ENCODE measurements at places on chromosomes 11 and 22.

DNA sequence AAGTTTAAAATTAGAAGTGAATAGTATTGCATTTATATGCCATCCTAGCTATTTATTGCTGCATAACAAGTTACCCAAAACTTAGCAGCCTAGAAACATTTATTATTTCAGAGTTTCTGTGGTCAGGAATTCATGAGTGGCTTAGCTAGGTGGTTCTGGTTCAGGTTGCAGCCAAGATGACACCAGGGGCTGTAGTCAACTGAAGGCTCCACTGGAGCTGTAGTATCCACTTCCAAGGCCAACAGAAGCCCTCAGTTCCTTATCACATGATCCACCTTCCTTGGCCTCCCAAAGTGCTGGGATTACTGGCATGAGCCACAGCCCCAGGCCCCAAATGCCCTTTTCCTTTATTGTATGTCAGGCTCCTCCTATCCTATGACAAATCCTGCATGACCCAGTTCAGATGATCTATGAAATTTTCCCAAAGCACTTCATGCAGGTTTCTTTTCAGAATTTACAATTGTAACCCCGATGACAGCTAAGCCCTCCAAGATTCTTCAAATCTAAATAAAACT, 6.1 kb upstream of the ALG8 start:
- DNase-seq = no peak

DNA sequence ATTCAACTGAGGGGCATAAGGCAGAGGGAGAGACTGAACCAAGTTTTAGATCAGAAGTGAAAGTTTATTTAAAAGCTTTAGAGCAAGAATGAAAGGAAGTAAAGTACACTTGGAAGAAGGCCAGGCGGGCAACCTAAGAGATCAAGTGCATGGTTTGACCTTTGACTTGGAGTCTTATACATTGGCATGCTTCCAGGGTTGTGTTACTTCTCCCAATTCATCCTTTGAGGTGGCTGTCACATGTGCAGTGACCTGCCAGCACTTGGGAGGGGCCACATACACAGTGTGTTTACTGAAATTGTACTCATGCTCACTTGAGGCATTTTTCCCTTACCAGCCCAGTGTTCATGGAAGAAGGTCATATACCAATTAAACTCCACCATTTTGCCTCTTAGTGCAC, 30.4 kb downstream of the CYP2R1 start:
- no peak for DNase-seq

- DNase-seq = no peak
These were observed 69.1 kb downstream of the ST3GAL4 start for GRCh38 chr11:126424471-126425039.

DNA sequence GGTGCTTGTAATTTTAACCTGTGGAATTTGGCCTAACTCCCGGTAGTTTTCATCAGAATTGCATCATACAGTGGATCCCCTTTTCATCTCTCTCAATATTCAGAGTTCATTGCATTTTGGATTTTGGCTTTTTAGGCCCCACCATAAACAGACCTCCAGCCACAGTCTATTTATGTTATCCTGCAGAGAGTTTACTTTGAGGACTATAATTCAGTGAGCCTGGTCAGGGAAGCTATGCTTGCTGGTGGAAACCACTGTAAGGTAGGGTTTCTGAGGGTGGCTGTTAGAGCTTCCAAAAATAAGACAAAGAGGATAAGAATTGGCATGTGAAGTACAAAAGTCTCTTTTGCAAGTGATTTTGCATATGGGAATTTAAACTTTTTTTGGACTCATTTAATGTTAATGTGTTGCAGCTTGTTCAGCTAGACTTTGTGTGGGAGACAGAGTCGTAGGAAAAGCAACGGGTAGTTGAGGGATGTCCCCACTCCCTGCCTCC, 34.8 kb upstream of the DDI1 start:
- DNase-seq = peak; percentile 59

GRCh38 chr11:2237457-2238238, 32.7 kb downstream of the ASCL2 start:
- DNase-seq = no peak

DNA sequence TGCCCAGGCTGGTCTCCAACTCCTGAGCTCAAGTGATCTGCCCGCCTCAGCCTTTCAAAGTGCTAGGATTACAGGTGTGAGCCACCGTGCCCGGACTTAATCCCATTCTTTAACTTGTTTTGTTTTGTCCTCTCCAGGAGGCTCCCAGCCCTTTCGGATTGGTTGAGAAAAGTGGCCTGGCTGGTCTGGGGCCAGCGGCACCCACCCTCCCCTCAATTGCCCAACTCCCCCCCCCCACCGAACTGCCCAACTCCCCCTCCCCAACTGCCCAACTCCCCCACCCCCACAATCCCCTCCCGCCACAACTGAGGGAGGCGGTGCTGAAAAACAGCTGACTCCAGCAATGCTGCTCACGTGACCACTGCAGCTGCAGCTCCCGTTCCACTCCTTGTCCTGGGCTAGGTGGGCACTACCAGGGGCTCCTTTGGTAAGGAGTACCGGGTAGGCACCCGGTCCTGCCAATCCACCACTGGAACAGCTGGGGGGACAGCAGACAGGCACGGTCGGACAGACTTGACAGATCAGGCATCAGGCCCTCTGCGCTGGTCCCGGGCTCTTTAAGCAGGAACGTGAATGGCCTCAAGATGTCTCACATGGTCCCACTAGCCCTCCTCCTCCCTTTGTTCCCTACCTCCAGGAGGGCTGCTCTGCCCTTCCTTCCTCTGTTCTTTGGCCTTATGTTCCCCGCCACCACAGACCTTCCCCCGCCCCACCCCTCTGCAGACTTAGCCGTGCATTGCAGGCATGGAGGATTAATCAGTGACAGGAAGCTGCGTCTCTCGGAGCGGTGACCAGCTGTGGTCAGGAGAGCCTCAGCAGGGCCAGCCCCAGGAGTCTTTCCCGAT, at the start of gene TCN2:
Gene TCN2 (plus strand): TSS at position 720 of the 845 bp plus-strand sequence. CDS start 158 bp downstream, outside the sequence.
- peak; percentile 84 for DNase-seq

GRCh38 chr11:55707029-55707428, 45.0 kb downstream of the OR4C6 start:
- DNase-seq = peak; percentile 36

- peak; percentile 32 for DNase-seq
These were observed 23.5 kb upstream of the TH start for GRCh38 chr11:2194877-2195755.

DNA sequence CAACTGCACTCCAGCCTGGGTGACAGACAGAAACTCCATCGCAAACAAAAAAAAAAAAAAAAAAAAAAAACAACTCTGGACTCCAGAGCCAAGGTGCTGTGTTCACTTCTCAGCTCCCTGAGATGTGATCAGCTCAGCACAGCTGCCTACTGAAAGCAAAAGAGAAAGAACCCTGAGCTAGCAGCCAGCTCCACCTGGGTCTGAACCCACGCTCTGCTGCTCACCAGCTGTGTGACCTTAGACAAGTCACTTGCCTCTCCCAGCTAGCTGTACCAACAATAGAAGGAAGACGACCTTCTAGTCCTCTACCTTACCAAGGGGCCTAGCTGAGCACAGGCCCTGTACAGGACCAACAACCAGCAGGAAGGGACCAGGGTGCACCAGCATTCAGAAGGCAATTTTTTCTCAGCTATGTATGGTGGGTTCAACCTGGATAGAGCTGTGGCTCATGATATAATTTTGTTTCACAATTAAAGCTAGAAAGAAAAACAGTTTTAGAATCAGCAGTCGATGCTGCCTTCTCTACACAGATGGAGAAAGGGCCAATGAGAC, 3.8 kb downstream of the DGCR2 start:
- DNase-seq = no peak

GRCh38 chr22:46684706-46685105, 53.3 kb downstream of the CERK start:
- no peak for DNase-seq

GRCh38 chr11:12516387-12517105, 139.2 kb downstream of the PARVA start:
- no peak for DNase-seq

- DNase-seq = no peak
These were observed 177.5 kb downstream of the CNTN5 start for GRCh38 chr11:99198215-99198614.

- peak; percentile 67 for DNase-seq
These were observed 44.5 kb downstream of the NECTIN1 start for GRCh38 chr11:119684361-119685110.

DNA sequence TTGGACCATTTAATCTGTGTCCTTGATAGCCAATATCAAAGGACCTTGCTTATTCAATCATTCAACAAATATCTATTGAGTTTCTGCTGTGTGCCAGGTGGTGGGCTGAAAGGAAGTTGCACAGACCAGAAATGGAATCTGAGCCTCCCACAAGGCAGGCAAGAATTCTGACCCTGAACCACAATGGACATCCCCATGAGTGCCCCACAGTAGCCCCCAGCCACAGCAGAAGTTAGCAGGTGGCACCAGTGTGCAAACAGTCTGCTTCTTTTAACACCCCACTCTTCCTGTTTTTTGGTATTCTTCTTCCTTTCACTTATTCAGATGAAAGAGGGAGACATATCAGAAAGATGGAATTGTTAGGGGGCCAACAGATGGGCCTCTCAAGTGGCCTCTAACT, 12.2 kb upstream of the SERPING1 start:
- no peak for DNase-seq

DNA sequence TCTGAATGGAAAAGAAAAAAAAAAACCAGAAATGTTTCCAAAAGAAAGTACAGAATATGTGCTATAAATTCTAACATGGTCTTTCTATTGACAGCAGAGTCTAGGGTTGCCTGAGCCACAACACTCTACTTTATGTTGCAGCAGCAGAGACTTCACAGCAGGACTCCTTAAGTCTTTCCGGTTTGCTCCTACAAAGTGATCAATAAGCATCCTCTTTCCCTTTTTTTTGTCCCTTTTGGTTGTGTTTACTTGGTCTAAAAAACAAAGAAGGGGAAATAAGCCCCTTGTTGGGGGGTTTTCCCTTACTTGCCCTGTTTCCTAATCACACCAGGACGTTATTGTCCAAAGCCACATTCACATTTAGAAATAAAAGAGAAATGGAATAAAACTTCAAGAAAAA, 163.1 kb upstream of the MPPED2 start:
- DNase-seq = no peak

- no peak for DNase-seq
These were observed 91.8 kb upstream of the UBASH3B start for GRCh38 chr11:122563761-122564160.

- DNase-seq = no peak
These were observed 28.5 kb upstream of the SMIM38 start for GRCh38 chr11:69127081-69127850.

DNA sequence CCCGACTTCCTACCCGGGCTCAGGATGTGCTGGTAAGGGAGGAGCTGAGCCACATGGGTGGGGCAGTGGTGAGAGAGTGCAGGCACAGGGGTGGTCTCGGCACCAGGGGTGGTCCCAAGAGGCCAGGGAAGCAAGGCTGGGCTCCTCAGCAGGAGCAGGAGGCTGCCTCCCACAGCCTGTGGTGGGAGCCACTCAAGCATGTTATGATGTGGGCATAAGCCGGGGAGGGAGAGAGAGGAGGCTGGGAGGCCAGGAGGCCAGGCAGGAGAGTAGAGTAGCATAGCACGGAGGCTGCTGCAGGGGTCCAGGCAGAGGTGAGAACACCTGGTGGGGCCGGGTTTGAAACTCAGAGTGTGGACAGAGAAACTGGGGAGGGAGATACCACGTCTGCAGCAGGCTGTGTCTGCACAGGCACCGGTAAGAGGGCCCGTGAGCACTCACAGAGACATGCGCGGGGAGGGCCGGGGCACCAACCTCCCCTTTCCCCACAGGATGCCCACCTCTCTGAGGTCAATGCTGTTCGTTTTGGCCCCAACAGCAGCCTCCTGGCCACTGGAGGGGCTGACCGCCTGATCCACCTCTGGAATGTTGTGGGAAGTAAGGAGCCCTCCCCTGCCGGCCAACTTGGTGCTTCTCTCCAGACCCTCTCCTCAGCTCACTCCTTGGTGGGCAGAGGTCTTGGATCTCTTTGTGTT, 10.7 kb downstream of the ATG16L2 start:
- no peak for DNase-seq

GRCh38 chr11:124115782-124116616, 749 bp downstream of the VWA5A start:
- DNase-seq = peak; percentile 9

GRCh38 chr11:130020323-130020722, 17.7 kb upstream of the PRDM10 start:
- no peak for DNase-seq

DNA sequence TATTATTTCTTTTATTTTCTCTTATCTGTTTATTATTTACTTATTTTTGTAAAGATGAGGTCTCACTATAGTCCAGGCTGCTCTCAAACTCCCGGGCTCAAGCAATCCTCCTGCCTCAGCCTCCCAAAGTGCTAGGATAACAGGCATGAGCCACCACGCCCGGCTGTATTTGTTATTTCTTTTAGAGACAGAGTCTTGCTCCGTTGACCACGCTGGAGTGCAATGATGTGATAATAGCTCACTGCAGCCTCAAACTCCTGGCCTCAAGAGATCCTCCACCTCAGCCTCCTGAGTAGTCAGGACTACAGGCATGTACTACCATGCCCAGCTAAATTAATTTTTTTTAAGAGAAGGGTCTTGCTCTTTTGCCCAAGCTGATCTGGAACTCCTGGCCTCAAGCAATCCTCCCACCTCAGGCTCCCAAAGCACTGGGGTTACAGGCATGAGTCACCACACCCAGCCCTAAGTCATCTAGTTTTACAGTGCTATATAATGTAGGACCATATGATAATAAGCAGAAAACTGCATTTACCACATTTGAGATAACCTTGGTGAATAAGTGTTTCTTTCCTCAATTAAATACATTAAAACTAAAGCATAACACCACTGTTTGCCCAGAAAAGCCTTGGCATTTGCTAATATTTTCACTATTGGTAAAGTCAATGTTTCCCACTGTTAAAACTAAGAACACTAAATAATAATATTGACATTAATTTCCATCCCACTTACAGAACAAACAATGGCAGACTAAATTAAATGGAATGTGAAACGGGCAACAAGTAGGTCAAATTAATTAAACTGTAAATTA, 127.5 kb downstream of the SIK3 start:
- no peak for DNase-seq

DNA sequence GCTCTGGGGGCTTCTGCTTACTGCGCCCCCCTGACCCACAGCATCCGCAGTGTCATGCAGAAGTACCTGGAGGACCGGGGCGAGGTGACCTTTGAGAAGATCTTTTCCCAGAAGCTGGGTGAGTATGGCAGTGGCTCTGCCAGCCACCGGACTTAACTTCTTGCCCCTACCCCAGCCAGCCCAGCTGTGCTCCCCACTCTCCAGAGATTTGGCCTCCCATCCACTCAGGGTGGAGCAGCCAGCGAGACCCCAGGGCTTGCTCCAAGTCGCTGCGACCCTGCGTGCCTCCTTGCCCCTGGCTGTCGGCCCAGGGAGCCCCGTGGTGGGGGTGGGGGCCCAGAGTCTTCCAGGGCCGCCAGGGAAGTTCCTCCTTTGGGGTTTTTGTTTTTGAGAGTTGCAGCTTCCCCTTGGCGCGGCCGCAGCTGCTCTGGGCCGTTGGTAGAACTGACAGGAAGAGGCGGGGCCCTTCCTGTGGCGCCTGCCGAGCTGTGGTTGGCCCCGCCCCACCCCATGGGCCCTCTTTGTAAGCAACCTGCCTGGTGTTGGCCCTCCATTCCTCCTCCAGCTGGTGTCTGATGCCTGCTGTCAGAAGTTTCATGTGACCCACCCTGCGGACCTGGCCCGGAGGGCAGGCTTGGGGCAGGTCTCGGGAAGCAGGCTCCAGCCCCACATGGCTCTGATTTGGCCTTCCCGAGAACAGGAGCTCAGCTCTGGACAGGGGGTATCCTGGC, 11.1 kb downstream of the GRK2 start:
- peak; percentile 80 for DNase-seq
